ENCODE measurements at places on chromosomes 3 and 15. TPM values are rescaled to one million over a fixed set of nuclear protein-coding genes. Genes with fewer than 3 reads are reported as not detected.

GRCh38 chr15:101684384-101684783 lies 32.2 kb upstream of the TM2D3 start:
- no peak overlapping the region for H3K27ac ChIP-seq
- no peaks in the 10 kb centered on the region for H3K4me1 ChIP-seq
- H3K36me3 ChIP-seq = peaks cover 35% of the 10 kb centered on the region
- no peaks in the 10 kb centered on the region for H3K27me3 ChIP-seq
- H3K4me3 ChIP-seq = no peak overlapping the region
- DNase-seq = no peak

DNA sequence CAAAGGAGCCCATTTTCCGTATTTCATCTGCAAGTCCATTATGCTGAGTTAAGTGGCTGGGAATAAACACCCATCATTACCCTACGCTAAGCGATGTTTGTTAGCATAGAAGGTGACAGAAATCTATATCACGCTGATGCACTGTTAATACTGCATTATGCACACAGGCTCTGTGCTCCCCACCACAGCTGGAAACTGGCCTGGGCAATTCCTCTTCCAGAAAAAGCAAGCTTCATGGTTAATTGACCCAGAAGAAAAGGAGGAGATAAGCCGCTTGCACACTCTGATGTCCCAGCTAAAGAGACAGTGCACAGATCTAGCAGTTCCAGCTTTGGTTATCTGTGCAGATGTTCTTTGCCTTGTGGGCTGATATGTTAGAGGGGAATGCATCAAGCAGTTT lies 232.6 kb downstream of the NTRK3 start:
- H3K4me3 ChIP-seq = no peak overlapping the region
- no peaks in the 10 kb centered on the region for H3K4me1 ChIP-seq
- no peak overlapping the region for H3K27ac ChIP-seq
- no peak for DNase-seq

Gene ITIH3
- not detected for total RNA-seq

DNA sequence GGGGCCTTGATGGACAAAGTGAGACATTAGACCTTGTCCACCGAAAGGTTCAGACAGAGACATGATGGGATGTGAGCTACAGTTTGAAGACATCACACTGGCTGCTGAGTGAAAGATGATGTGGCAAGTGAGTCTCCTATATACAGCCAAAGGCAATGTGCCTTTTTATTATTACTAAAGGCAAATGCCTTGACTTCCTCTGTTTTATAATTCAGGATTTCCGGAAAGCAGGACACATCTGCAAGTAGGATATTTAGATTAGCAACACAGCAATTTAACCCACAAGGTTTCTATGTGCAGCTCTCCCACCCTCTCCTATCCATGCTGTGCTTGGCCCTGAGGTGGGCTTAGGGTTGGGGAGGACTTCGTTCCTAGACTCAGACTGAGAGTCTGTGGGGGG lies 20.7 kb downstream of the SPATA12 start:
- H3K4me3 ChIP-seq = no peak overlapping the region
- H3K27ac ChIP-seq = no peak overlapping the region
- DNase-seq = no peak
- peaks cover 26% of the 10 kb centered on the region for H3K27me3 ChIP-seq

Gene CKMT1B
- not detected for total RNA-seq

All from B cell (primary cell).